ENCODE measurements at places on chromosomes 1 and 21.

DNA sequence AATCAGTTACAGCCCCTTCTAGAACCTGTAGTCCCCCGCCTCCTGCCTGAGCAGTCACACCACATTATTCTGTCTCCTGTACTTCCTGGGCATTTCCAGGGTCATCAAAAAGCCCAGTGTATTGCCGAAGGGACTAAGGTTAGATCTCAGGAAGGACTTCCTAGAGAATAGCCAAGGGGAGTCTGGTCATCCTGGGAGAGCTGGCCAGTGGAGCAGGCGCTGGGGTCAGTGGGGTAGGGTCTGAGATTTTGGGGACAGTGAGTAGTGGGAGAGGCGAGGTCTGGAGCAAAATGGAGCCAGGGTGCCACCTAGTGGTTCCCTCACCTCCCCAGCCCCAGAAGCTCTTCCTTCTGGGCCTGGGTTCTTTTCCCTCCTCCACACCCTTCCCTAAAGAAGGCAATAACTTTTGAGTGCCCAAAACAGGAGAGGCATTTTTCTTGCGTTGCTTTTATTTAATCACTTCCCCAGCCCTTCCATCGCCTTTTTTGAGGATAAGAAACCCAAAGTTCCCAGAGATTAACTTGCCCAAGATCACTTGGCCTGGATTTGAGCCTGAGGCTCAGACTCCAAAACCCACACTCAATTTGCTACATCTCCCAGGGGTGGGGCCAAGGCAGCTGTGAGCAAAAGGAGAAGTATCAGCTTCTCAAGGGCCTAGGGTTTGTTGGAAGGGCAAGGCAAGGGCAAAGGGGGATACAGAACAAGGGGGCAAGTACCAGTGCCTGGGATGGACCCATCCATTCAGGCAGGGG is 7.3 kb upstream of the PMVK start:
- peaks cover 29% of the 10 kb centered on the region for H3K4me1 ChIP-seq
- peak overlapping the region; percentile 88 for H3K27ac ChIP-seq
- H3K36me3 ChIP-seq, result no peaks in the 10 kb centered on the region
- no peak for DNase-seq
- no peaks in the 10 kb centered on the region for H3K27me3 ChIP-seq

GRCh38 chr21:40696246-40696645 is 150.7 kb downstream of the DSCAM start:
- no peak overlapping the region for H3K27ac ChIP-seq
- no peaks in the 10 kb centered on the region for H3K27me3 ChIP-seq
- H3K36me3 ChIP-seq, result no peaks in the 10 kb centered on the region

- H3K27me3 ChIP-seq, result peaks cover 10% of the 10 kb centered on the region
- H3K4me1 ChIP-seq, result no peaks in the 10 kb centered on the region
- H3K4me3 ChIP-seq, result no peak overlapping the region
- H3K36me3 ChIP-seq, result no peaks in the 10 kb centered on the region
- H3K27ac ChIP-seq, result no peak overlapping the region
These were observed 57.8 kb upstream of the KCNJ6 start for GRCh38 chr21:37974081-37974480.

DNA sequence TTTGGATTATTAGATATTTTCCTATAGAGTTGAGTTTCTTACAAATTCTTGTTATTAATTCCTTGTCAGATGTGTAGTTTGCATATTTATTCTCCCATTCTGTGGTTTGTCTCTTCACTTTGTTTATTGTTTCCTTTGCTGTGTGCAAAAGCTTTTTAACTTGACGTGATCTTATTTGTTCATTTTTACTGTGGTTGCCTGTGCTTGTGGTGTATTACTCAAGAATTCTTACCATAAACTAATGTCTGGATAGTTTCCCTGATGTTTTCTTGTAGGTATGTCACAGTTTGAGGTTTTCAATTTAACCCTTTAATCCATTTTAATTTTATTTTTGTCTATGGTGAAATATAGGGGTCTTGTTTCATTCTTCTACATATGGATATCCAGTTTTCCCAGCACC is 72.1 kb upstream of the LHX8 start:
- DNase-seq, result no peak
- no peaks in the 10 kb centered on the region for H3K27me3 ChIP-seq
- no peak overlapping the region for H3K4me3 ChIP-seq
- H3K4me1 ChIP-seq, result no peaks in the 10 kb centered on the region
- H3K27ac ChIP-seq, result no peak overlapping the region
- H3K36me3 ChIP-seq, result peaks cover 6% of the 10 kb centered on the region

DNA sequence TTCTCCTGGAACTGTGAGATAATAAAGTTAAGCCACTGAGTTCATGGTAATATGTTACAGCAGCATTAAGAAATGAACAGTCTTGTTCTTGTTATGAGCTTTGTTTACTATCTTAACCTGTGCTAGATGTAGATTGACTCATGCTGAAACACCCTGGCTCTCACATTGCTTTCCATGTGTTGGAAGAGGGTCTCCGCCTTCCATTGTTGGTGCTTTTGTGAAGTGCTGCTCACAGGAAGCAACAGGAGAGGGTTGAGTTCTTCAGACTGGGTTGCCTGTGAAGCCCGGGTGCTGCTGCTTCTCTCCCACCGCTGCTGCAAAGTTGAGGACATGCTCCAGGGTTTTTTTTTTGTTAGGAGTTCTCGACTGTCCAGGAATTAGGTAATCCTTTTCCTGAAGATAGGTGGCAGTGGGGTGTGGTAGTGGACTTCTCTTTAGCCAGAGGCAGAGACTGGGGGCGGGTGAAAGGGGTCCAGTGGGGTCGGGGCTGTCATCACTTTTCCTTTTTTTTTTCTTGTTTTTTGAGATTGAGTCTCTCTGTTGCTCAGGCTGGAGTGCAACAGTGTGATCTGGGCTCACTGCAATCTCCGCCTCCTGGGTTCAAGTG is 28.7 kb upstream of the HMGN1 start:
- H3K4me3 ChIP-seq, result no peak overlapping the region
- H3K27me3 ChIP-seq, result peaks cover 16% of the 10 kb centered on the region
- no peaks in the 10 kb centered on the region for H3K36me3 ChIP-seq
- no peak for DNase-seq
- H3K4me1 ChIP-seq, result peaks cover 14% of the 10 kb centered on the region
- no peak overlapping the region for H3K27ac ChIP-seq

GRCh38 chr1:54461731-54462596 is 55.8 kb upstream of the SSBP3 start:
- no peaks in the 10 kb centered on the region for H3K36me3 ChIP-seq
- peaks cover 35% of the 10 kb centered on the region for H3K4me1 ChIP-seq
- DNase-seq, result no peak
- H3K27me3 ChIP-seq, result no peaks in the 10 kb centered on the region

GRCh38 chr1:156591432-156592157 is at the start of gene NAXE:
Gene NAXE, plus strand, starts transcription at chr1:156591776. Its CDS starts 29 bp downstream, at chr1:156591805.
- H3K27ac ChIP-seq, result peak within 1 kb of the TSS; percentile 86
- H3K4me3 ChIP-seq, result peak within 1 kb of the TSS; percentile 75
- H3K4me1 ChIP-seq, result peaks cover 14% of the 10 kb centered on the region
- peaks cover 11% of the 10 kb centered on the region for H3K36me3 ChIP-seq

DNA sequence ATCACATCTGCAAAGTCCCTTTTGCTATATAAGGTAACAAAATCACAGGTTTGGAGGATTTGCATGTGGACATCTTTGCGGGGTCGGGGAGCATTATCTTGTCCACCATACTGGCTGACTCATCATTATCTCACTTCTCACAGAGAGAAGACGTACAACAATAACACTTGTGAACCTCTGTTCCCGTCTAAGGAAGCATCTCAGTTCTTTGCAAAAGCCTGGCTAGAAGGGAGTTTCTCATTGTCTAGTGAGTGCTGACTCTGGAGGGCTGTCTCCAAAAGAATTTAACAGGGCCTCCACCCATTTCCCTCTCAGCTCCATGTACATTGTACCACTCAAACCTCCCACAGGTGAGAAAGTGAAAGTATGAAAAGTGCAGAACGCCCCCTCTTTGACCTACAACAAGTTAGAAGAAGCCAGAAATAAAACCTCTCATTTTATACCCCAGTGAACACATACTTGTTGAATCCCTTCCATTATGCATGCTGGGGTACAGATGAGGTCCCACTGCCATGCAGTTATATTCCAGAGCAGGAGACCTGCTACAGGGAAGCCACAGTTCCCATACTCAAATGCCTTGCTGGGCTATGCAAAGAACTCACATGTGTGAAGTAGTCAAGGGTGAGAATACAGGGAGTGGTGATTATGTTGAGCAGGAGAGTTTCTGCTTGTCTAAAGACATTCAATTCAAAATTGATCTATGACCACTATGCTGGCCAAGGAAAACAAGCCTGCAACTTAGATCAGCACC is 121.7 kb upstream of the PRDX6 start:
- no peak overlapping the region for H3K27ac ChIP-seq
- H3K27me3 ChIP-seq, result no peaks in the 10 kb centered on the region
- H3K4me3 ChIP-seq, result no peak overlapping the region
- H3K4me1 ChIP-seq, result peaks cover 11% of the 10 kb centered on the region
- H3K36me3 ChIP-seq, result peaks cover 26% of the 10 kb centered on the region

GRCh38 chr1:202034683-202035462 is 24.5 kb downstream of the ELF3 start:
- no peak overlapping the region for H3K27ac ChIP-seq
- peaks cover 7% of the 10 kb centered on the region for H3K27me3 ChIP-seq
- no peak for DNase-seq
- no peak overlapping the region for H3K4me3 ChIP-seq

GRCh38 chr1:7587773-7588456 is 183.2 kb upstream of the VAMP3 start:
- H3K27ac ChIP-seq, result no peak overlapping the region
- H3K4me1 ChIP-seq, result no peaks in the 10 kb centered on the region
- DNase-seq, result peak; percentile 51

- no peaks in the 10 kb centered on the region for H3K27me3 ChIP-seq
- no peak overlapping the region for H3K27ac ChIP-seq
- H3K36me3 ChIP-seq, result peaks cover 14% of the 10 kb centered on the region
- DNase-seq, result no peak
- peaks cover 24% of the 10 kb centered on the region for H3K4me1 ChIP-seq
- H3K4me3 ChIP-seq, result no peak overlapping the region
These were observed 7.5 kb downstream of the OTUD3 start for GRCh38 chr1:19889656-19890055.

GRCh38 chr21:38241029-38241740 is 15.6 kb upstream of the KCNJ15 start:
- H3K36me3 ChIP-seq, result no peaks in the 10 kb centered on the region
- DNase-seq, result no peak
- H3K4me1 ChIP-seq, result peaks cover 18% of the 10 kb centered on the region
- no peak overlapping the region for H3K4me3 ChIP-seq
- H3K27ac ChIP-seq, result no peak overlapping the region

- DNase-seq, result no peak
- peaks cover 10% of the 10 kb centered on the region for H3K27me3 ChIP-seq
- no peak overlapping the region for H3K27ac ChIP-seq
- no peak overlapping the region for H3K4me3 ChIP-seq
- no peaks in the 10 kb centered on the region for H3K4me1 ChIP-seq
These were observed 16.9 kb downstream of the REG4 start for GRCh38 chr1:119794230-119794875.

- no peak overlapping the region for H3K4me3 ChIP-seq
- no peak for DNase-seq
- H3K4me1 ChIP-seq, result no peaks in the 10 kb centered on the region
- no peaks in the 10 kb centered on the region for H3K27me3 ChIP-seq
- H3K27ac ChIP-seq, result no peak overlapping the region
These were observed 68.4 kb upstream of the ADGRL4 start for GRCh38 chr1:79074975-79075374.

DNA sequence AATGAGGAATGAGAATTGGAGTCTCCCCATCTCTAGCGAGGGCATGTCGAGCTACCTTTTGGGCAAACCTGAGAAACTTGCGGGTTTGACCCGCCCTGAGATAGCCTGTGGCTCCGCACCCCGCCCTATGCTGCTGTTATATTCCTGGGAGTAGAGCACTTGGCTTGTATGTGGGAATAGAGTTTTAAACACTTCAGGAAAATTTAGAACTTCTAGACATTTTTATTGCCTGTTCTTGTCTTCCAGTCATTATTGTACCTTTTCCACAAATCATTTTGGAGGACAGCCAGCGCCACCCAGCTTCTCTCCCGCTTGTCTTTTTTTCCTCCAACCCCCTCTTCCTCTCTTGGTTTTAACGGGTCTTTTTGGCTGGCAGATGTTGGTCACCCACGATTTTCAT is 738 bp downstream of the GNPAT start:
- no peak for DNase-seq
- peak overlapping the region; percentile 97 for H3K27ac ChIP-seq
- H3K27me3 ChIP-seq, result no peaks in the 10 kb centered on the region
- peaks cover 27% of the 10 kb centered on the region for H3K36me3 ChIP-seq

DNA sequence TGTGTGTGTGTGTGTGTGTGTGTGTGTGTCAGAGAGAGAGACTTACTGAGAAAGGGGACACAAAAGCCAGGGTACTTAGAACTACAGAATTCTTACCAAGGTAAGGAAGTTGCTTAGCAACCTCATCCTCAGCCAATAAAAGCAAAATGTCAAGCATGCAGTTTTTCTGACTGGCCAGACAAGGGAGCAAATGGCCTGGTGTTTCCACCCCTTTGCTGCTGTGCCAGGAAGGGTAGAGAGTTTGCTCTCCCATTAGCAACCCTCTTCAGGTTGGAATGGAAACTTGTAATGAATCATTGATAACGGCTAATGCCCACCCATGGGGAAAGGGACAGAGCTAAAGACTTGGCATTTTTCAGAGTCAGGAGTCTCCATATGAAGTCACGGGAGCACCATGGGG is 10.6 kb downstream of the RXRG start:
- H3K4me3 ChIP-seq, result no peak overlapping the region
- no peak overlapping the region for H3K27ac ChIP-seq
- DNase-seq, result no peak
- no peaks in the 10 kb centered on the region for H3K4me1 ChIP-seq

DNA sequence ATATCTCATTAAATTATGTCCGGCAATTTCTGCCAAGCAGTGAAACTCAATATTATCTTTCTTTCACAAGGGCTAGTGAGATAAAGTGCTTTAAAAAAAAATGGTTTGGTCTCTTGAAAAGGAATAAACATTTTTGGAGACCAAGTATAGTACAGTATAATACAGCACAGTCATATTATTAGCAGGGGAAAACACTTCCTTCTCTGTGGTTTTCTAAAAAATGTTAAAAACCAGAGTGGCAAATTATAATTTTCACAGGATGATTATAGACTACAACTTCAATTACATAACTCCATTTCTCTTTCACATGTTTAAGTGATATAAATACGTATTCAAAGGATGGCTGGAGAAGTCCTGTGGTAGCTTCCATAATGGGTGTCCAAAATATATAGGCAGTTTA is 170.3 kb upstream of the DMRTA2 start:
- H3K36me3 ChIP-seq, result peaks cover 7% of the 10 kb centered on the region
- DNase-seq, result no peak
- no peak overlapping the region for H3K4me3 ChIP-seq
- no peaks in the 10 kb centered on the region for H3K27me3 ChIP-seq
- H3K4me1 ChIP-seq, result no peaks in the 10 kb centered on the region

GRCh38 chr1:14366091-14367018 is 232.1 kb upstream of the KAZN start:
- peaks cover 12% of the 10 kb centered on the region for H3K27me3 ChIP-seq
- DNase-seq, result no peak
- no peak overlapping the region for H3K4me3 ChIP-seq
- H3K27ac ChIP-seq, result no peak overlapping the region

- H3K4me3 ChIP-seq, result no peak overlapping the region
- no peak for DNase-seq
- no peaks in the 10 kb centered on the region for H3K36me3 ChIP-seq
- H3K4me1 ChIP-seq, result peaks cover 4% of the 10 kb centered on the region
These were observed 84.7 kb downstream of the FBXO2 start for GRCh38 chr1:11569551-11569950.
